ENCODE measurements at places on chromosomes 16 and 17. TPM values are rescaled to one million over a fixed set of nuclear protein-coding genes. Genes with fewer than 3 reads are reported as not detected.

GRCh38 chr16:70437017-70437581, 1.8 kb downstream of the ST3GAL2 start:
- H3K4me3 ChIP-seq: peak overlapping the region; percentile 92
- peak overlapping the region; percentile 88 for H3K27ac ChIP-seq
- peaks cover 43% of the 10 kb centered on the region for H3K4me1 ChIP-seq
- no peak for DNase-seq

GRCh38 chr17:16374146-16374938, 6.5 kb upstream of the UBB start:
- no peak for DNase-seq
- H3K36me3 ChIP-seq: no peaks in the 10 kb centered on the region
- no peaks in the 10 kb centered on the region for H3K27me3 ChIP-seq
- H3K27ac ChIP-seq: no peak overlapping the region
- peaks cover 1% of the 10 kb centered on the region for H3K4me1 ChIP-seq

DNA sequence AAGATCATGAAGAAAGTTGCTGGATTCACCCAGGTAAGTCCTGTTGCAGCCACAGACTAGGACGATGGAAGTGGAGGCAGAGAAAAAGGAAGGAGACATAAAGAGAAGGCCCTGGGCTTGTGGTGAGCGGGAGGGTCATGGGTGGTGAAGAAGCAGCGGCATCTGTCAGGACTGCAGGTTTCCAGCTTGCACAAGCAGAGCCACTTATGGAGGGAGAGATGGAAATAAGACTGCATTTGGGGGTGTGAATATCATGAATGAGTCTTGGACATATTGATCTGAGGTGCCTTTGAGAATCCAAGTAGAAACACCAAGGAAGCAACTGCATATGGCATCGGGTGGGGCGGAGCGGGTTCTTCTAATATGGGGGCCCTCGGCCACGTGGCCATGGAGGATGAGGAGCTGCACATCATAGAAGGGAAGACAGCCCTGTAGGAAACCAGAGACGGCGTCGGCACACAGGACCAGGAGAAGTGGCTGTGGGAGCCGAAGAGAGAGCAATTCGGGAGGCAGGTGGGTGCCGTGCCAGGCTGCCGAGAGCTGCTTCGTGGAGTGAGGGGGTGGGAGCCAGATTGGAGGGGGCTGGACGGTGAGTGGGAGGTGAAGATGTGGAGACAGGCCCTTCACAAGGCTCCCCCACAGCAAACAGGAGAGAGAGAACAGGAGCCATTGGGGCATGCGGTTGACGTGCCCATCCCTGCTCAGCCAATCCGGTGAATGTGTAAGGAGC, 243.5 kb downstream of the GSG1L start:
- H3K4me3 ChIP-seq: no peak overlapping the region
- peaks cover 25% of the 10 kb centered on the region for H3K27me3 ChIP-seq
- DNase-seq: no peak
- H3K4me1 ChIP-seq: peaks cover 10% of the 10 kb centered on the region
- H3K27ac ChIP-seq: peak overlapping the region; percentile 3
- H3K36me3 ChIP-seq: no peaks in the 10 kb centered on the region

DNA sequence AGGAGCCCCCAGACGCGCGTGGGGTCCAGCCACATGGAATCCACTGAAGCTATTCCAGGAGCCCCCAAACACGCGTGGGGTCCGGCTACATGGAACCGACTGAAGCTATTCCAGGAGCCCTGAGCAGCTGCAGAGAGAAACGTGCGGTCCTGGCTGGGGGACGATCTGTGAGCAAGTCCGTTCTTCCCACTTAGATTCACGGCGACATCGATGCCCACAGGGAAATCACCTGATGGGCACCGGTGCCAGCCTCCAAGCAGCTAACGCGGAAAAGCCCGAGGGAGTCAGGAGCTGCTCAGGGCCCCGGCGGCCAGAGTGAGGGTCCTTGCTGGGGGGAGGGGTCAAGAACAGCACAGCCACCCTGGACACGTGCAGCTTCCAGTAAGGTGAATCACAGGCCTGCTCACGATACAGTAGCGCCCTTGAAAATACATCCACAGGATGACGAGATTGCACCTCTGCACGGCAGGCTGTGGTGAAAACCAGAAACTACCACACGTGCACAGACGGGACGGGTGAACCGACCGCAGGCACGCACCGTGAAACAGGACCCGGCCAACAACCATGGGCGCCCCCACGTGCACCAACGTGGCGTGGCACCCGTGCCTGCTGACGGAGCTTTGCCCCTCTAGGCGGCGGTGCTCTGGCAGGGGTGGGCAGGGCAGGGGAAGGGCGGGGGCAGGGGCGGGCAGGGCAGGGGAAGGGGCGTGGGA, 77.7 kb upstream of the GNG13 start:
- H3K4me3 ChIP-seq: no peak overlapping the region
- peaks cover 5% of the 10 kb centered on the region for H3K36me3 ChIP-seq
- H3K27ac ChIP-seq: no peak overlapping the region
- H3K27me3 ChIP-seq: no peaks in the 10 kb centered on the region

HBA2 gene
- not detected for total RNA-seq

PHKG2 gene
- 53.5 TPM for total RNA-seq

All from progenitor cell of endocrine pancreas (in vitro differentiated cells).